ENCODE measurements at places on chromosomes 2 and 18. TPM values are rescaled to one million over a fixed set of nuclear protein-coding genes. Genes with fewer than 3 reads are reported as not detected.

DNA sequence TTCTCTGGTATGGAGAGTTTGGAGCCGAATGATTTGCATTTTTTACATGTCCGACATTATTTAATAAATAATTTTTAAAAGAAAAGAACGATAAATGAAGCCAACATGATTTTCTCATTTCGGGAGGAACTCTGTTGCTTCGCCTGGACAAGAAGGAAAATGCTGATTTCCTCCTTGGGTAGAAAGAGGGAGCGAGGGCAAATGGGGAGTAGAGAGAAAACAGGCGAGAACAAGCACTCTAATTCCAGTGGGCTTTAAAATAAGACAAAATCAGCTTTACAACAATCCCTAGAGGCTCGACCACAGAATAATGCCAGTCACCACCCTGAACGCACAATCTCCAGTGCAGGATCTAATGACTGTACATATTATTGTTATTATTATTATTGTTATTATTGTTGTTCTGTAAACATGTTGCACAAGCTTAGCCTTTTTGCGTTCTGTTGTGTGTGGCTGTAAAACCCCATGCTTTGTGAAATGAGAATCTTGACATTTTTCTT lies 3.7 kb downstream of the DLX1 start:
- no peak for DNase-seq

DSC2 gene
- 49.0 TPM for total RNA-seq

GRCh38 chr2:112869258-112869842 lies 32.8 kb upstream of the IL1B start:
- DNase-seq, result peak; percentile 95

DNA sequence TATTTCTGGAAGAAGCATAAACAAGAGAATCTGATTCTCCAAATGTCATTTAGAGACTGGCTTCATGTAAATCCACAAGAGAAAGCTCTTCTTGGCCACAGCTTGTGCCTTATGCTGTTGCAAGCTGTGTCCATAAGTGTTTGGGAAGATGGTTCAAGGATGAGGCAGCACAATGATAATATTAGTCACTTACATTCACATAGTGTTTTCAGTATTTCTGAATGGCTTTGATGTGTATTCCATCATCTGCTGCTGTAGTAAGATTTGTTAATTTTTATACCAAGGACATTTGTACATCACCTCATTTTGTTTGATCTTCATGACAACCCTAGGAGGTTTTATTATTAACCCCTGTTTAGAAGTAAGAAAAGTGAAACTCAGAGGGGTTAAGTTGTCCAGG lies 29.9 kb downstream of the CREG2 start:
- no peak for DNase-seq

DNA sequence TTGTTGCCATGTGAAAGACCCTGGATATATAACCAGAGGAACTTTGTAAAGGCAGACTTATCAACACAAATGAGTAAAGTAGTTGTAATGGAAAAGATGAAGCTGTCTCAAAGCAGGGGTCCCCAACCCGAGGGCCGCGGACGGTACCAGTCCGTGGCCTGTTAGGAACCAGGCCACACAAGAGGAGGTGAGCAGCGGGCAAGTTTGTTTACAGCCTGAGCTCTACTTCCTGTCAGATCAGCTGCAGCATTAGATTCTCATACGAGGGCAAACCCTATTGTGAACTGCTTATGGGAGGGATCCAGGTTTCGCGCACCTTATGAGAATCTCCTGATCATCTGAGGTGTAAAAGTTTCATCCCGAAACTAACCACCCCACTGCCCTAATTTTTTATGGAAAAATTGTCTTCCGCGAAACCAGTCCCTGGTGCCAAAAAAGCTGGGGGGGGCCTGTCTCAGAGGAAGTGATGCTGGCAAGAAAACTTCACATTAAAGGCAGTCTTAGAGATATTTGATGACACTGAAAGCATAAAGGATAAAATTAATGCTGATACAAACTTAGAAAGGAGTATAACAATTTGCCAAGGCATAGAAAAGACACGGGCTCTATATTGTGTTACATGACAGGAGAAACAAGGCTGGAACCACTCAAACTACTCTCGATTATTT lies 57.5 kb upstream of the MSTN start:
- DNase-seq, result no peak

DNA sequence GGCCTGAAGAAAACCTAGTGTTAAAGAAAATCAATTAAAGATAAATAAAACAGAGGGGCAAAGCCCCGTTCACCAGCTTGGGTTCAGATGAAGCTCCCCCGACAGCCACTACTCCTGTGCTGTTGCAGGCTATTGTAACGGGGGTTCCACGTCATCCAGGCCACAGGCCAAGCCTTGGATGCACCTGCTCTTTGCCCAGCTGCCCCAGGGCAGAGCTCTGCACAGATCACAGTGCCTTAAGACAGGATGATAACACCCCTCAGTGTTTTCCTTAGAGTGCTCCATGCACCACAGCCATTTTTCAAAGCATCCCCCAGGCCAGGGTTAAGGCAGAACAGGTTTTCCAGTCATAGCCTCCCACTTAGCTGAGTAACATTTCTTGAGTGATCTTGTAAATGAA lies 32.0 kb downstream of the FASTKD2 start:
- DNase-seq, result no peak

DNA sequence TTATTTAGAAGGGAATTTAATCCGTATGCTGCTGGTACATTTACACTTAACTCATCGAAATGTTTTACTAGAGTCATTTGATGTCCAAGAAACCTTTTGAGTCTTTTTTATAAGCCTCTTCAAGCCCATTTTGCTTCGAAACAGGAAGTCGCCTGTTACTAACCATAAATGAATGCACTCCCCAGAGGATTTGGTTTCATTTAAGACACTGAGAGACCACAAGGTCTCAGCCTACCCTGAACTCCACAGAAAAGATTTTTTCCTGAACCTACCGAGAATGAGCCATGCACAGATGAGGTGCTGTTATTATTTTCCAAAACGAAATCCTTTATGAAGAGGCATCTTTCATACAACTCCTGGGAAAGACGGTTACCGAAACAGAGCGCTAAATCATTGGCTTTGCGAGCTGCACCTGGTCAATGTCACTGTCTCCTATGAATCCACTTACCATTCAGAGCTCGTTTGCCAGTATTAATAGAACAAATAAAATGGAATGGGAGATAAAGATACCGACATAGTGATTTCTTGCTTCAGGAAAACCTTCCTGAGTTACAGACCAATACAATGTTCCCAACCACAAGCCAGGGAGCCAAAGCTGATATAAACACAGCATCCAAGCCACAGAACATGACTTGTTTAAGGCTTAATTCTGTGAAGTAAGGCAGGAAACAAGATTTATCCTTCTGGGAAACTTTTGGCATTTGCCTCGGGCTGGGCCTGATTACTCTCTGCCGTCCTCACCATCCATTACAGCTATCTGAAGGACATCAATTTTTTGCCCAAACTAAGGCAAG lies 382.1 kb downstream of the OSR1 start:
- peak; percentile 38 for DNase-seq

GRCh38 chr2:206112846-206113547 lies 27.0 kb upstream of the INO80D start:
- DNase-seq, result peak; percentile 47
